ENCODE measurements at places on chromosomes 13 and 19.
A peak's percentile ranks its signal among the peaks of the same experiment; 100 is the strongest.

DNA sequence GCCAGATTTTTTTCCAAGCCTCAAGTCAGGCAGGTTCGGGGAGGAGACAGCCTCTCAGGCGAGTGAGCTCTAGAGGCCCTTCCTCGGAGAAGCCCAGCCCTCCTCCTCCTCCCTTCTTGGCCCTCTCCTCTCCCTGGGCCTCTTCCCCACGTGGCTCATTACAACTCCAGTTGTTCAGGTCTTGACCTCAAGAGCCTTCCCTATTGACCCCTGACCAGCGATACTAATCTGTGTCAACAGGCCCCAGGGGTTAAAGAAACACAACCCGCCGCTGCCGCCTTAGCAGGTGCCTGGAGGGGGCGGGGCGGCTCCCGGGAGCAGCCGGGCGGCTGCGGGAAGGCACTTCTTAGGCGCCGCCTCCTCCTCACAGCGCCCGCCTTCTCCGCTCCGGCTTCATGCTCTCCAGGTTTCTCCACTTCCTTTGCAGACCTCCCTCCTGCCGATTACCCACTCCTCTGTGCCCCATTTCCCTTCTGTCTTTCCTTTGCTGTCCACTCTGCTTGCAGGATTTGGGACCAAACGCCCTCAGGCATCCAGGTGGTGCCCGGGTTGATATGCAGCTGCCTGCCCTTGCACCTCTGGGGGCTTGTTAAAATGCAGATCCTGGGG, 51.0 kb downstream of the LYL1 start:
- DNase-seq, result peak; percentile 37

DNA sequence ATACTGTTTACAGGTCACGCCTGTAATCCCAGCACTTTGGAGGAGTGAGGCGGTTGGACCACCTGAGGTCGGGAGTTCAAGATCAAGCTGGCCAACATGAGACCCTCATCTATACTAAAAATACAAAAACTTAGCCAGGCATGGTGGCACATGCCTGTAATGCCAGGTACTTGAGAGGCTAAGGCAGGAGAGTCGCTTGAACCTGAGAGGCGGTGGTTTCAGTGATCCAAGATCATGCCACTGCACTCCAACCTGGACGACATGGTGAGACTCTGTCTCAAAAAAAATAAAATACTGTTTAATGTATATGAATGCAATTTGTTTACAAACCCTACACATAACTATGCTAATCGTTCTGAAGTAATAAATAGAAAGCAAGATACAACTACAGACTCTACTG, 102.4 kb downstream of the ZNF486 start:
- DNase-seq, result no peak

GRCh38 chr13:37316935-37317334, 211.5 kb upstream of the CSNK1A1L start:
- no peak for DNase-seq

GRCh38 chr13:93227280-93227877, 772 bp downstream of the GPC6 start:
- peak; percentile 58 for DNase-seq

GRCh38 chr13:95596701-95597100, 44.2 kb downstream of the CLDN10 start:
- DNase-seq, result no peak

GRCh38 chr13:110993788-110994187, 78.9 kb upstream of the ANKRD10 start:
- no peak for DNase-seq

- DNase-seq, result no peak
Observed at GRCh38 chr13:48436661-48437288, 23.9 kb upstream of the LPAR6 start.

GRCh38 chr13:106723036-106723435, 155.1 kb upstream of the ARGLU1 start:
- no peak for DNase-seq

GRCh38 chr19:47471733-47472457, at the start of gene SLC8A2:
SLC8A2 (minus strand) TSS chr19:47471893; CDS start chr19:47466403, 5,490 bp downstream.
- peak; percentile 41 for DNase-seq

DNA sequence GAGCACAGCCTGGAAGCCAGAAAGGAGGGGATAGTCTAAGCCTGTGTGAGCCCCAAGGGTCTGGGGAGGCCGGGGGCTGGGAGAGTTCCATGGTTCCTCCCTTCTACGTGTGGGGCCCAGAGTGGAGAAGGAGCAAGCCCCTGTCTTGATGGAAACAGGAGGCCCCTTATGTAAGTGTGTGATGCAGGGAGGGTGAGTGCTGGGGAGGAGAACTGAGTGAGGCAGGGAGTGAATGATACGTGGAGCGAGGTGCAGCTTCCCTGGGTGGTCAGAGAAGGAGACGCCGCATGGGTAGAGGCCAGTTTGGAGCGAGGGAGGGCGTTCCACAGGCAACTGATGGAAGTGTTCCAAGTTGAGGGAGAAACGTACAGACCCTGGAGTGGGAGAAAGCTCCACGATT, 16.0 kb downstream of the MAG start:
- DNase-seq, result no peak

DNA sequence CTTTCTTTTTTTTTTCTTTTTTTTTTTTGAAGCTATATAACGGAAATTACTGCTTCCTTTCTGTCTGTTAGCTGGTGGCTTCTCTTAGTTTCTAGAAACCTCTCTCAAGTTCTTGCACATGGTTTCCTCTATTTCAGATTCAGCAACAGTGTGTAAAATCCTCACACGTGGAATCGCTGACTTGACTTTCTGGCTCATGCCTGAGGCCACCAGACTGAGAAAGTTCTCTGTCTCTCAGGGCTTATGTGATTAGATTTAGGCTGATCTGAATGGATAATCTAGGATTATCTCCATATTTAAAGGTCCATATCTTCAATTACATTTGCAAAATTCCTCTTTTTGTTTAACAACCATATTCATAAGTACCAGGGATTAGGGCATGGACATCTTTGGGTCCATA, 856.3 kb upstream of the SLITRK6 start:
- no peak for DNase-seq

DNA sequence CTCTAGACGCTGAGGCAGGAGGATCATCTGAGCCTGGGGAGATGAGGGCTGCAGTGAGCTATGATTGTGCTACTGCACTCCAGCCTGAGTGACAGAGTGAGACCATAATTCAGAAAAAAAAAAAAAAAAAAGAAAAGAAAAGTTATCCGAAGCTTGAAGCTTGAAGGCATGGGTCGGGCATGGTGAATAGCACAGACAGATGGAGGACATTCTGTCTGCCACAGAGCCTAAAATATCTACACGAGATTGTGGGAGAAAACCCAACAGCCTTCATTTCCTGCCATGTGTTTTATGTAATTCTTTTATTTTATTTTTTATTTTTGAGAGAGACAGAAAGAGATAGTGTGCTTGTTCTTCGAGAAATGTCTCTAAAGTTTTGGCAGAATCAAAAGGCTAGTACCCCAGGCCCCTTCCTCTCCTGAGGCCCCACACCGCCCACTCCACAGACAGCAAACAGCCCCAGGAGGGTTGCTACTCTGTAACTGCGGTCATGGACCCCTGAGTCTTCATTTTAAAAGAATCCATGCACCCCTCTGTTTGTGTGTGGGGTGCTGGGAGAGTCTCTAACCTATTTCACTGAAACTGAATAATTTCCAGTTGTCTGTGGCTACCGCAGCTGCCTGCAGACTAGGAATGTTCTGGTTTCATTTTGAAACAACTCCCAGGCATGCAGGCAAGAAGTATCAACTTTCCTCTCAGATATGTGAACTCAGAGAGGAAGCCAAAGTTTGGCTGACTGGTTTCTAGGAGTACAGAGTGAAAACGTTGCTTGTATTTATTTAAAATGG, 38.4 kb upstream of the RCBTB2 start:
- no peak for DNase-seq

DNA sequence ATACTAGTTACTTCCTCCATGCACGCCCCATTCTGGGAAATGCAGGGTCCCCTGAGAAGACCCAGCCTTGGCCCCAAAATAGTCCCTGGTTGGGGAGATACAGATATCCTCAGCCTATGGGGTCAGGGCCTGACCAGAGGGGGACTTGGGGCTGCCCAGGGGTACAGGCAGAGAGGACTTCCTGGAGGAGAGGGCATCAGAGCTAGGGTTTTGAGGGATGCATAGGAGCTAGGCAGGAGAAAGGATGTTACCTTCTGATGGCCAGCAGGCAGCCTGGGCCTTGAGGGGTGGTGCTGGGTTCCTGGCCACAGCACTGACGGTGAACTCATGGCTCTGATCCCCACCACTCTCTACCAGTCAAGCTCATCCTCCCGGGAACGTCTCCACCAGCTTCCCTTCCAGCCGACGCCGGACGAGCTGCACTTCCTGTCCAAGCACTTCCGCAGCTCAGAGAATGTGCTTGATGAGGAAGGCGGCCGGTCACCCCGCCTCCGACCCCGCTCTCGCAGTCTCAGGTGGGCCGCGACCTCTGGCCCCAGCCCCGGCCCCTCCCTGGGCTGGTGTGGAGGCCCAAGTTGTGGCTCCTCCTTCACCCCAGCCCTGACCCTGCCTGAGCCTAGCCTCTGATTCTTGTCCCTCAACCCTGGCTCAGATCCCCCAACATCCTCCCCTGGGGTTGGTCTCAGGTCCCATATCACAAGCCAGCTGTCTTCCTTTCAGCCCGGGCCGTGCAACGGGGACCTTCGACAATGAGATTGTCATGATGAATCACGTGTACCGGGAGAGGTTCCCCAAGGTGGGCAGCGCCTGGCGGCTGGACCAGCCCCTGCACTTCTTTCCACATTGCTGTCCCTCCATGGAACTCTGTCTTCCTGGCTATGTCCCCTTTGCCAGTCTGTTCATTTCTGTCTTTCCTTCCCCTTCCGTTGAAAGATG, 25.6 kb downstream of the MAST3 start:
- DNase-seq, result no peak

GRCh38 chr19:47447470-47448359, 24.0 kb downstream of the SLC8A2 start:
- peak; percentile 89 for DNase-seq

DNA sequence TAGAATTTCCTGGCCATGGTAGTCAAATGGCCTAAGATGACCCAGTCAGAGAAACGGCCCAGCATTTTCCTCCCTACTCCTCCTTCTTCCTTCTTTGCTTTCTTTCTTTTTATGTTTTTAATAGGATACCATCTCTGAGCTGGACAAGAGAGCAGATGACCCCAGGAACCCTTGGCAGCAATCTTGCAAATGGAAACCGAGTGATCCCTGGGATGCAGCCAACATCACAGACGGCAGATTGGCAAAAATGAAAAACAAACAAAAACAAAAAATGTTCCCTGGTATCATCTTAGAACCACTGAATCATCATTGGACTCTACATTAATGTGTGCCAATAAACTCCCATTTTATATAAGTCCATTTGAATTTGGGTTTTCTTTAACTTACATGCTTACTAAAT, 424.4 kb downstream of the FGF14 start:
- no peak for DNase-seq

- no peak for DNase-seq
Observed at GRCh38 chr13:91369441-91369831, 21.9 kb downstream of the MIR17HG start.

- no peak for DNase-seq
Observed at GRCh38 chr19:48436586-48436985, 9.2 kb upstream of the GRWD1 start.

- no peak for DNase-seq
Observed at GRCh38 chr13:79196843-79197242, 209.2 kb downstream of the RBM26 start.

DNA sequence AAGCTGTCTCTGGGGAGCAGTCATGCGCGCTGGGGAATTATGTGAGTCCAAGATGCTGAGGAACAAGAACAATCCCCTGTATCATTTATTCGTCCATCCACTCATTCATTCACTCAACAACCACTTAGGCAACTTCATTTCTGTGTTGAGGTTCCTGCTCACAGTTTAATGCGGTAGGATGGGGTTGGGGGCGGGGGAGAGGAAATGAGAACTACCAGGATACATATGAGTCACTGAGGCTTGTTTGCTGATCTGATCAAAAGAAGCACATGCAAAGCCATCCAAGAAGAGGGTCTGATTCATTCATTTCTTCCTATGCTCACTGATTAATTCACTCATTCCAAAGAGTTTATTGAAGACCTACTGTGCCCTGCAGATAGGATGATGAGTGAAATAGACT, 20.9 kb downstream of the ZNF536 start:
- DNase-seq, result no peak

- peak; percentile 28 for DNase-seq
Observed at GRCh38 chr13:25980255-25980654, 71.6 kb downstream of the SHISA2 start.

DNA sequence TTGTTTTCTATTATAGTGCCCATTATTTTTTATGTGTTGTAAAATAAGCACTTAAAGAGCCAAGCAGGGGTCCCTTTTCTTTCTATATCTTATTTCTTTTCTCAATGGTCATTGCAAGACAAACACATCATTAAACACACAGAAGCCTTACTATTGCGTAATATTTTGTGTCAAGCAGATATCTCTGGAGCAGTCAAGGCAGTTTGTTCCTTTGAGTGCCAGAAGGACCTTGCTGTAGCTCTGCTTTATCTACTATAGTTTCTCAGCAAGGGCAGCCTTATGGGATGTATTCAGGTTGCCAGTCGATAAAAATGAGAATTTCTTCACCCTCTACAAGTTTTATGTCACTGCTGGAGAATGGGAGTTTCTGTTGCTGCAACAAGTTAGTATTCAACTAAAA, 319.3 kb downstream of the TDRD3 start:
- no peak for DNase-seq

DNA sequence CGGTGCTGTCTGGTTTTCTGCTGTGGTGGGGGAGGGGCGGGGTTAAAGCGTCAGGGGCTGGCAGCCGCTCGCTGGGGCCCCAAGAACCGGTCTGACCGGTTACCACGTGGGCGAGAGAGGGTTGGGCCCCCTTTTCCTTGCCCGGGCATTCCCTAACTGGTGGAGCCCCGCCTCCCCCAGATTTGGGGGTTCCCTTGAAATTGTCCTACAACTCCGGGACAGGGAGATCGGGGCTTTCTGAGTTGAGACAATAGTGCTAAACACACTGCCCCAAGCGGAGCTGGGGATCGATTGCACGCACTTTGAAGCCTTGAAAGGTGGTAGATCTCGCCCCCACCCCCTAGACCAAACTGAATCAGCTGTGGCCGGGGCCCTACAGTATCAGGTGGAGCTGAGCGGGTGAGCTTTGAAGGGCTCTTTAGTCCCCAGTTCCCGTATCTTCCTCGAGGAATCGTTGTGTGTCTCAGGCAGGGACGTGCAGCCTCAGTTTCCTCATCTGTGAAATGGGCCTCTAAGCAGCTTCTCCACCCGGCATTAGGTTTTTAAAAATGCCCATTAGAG, 4.8 kb downstream of the IER2 start:
- peak; percentile 82 for DNase-seq

Data from DMS153 (cell line).